ENCODE measurements at places on chromosomes 1 and 21.

DNA sequence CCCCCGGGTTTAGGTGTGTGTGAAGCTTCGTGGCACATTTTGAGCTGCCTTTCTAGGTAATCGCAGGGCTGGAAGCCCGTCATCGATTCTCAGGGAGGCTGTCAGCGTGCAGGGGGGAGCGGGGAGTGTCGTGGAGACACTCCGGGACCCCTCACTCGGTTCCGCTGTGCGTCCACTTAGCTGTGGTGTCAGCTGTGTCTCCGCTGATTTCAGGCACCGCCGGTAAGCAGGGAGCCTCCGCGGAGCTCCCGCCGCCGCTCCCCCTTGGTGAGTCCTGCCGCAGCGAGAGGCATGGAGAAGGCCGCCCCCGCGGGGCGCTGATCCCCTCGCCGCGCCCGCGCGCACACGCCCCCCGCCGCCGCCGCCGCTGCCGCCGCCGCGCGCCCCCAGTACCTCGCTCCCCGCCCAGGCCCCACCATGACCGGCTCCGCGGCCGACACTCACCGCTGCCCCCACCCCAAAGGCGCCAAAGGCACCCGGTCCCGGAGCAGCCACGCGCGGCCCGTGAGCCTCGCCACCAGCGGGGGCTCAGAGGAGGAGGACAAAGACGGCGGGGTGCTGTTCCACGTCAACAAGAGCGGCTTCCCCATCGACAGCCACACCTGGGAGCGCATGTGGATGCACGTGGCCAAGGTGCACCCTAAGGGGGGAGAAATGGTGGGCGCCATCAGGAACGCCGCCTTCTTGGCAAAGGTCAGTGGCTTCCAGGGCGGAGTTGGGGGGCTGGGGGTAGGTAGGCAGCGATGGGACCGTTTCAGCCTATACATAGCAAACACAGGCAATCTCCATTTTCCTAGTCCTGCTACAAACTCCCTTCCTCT is 995 bp downstream of the VASH2 start:
- DNase-seq: no peak

- DNase-seq: no peak
These were observed 22.8 kb downstream of the S100A6 start for GRCh38 chr1:153513023-153513422.

- DNase-seq: no peak
These were observed 88.5 kb downstream of the UCK2 start for GRCh38 chr1:165915932-165916348.

DNA sequence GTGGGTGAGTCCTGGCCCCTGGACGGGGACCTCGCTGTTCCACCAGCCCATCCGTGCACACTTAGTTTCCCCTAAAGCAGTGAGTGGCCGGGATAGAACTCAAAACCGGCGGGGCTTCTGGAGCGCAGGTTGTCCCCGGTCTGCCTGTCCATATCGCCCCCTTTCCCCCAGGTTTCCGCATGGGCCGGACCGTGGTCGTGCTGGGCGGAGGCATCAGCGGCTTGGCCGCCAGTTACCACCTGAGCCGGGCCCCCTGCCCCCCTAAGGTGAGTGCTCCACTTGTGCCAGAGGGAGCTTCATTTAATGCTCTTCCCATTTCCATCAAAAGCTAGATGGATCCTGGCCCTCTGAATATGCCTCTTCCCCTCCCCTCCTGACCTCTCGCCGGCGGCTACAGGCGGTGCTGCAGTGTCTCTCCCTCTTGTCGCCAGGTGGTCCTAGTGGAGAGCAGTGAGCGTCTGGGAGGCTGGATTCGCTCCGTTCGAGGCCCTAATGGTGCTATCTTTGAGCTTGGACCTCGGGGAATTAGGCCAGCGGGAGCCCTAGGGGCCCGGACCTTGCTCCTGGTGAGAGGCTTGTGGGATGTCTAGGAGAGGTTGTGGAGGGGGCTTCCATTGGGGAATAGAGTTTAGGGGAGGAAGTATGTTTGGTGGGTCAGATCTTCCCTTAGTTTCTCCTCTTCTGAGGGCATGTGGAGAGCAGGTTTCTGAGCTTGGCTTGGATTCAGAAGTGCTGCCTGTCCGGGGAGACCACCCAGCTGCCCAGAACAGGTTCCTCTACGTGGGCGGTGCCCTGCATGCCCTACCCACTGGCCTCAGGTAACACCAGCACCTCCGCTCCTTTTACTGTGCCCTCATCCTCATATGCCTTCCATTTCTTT is 683 bp downstream of the PPOX start:
- DNase-seq: no peak

- no peak for DNase-seq
These were observed 96.5 kb downstream of the PPIAL4G start for GRCh38 chr1:148386617-148387016.
